ENCODE measurements at places on chromosomes 1 and 21.

GRCh38 chr1:84991097-84991920 lies 5.6 kb downstream of the MCOLN2 start:
- no peak for DNase-seq

GRCh38 chr1:166170075-166170474 lies 3.3 kb upstream of the FAM78B start:
- no peak for DNase-seq

DNA sequence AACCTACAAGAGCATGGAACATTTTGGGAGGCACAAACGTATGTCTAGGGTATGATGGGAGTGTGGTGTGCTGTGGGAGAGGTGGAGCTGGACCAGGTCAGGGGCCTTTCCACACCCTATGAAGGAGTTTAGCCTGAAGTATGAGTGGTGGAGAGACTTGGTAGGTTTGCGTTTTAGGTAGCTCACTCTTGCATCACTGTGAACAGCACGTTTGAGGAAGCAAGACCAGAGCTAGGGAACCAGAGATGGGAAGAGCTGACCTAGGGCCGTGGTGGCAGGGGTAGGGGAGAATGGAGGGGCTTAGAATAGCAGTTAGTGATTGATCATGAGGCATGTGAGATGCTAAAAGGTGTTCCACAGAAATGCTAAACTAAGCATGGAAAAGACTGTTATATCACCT lies 25.1 kb upstream of the ZFP69B start:
- DNase-seq = no peak

- DNase-seq = peak; percentile 13
Observed at GRCh38 chr1:36400825-36401601, 3.3 kb upstream of the LSM10 start.

GRCh38 chr1:38055965-38056364 lies 9.4 kb upstream of the POU3F1 start:
- DNase-seq = no peak

- DNase-seq = no peak
Observed at GRCh38 chr1:197464044-197464443, 196.0 kb downstream of the CRB1 start.

DNA sequence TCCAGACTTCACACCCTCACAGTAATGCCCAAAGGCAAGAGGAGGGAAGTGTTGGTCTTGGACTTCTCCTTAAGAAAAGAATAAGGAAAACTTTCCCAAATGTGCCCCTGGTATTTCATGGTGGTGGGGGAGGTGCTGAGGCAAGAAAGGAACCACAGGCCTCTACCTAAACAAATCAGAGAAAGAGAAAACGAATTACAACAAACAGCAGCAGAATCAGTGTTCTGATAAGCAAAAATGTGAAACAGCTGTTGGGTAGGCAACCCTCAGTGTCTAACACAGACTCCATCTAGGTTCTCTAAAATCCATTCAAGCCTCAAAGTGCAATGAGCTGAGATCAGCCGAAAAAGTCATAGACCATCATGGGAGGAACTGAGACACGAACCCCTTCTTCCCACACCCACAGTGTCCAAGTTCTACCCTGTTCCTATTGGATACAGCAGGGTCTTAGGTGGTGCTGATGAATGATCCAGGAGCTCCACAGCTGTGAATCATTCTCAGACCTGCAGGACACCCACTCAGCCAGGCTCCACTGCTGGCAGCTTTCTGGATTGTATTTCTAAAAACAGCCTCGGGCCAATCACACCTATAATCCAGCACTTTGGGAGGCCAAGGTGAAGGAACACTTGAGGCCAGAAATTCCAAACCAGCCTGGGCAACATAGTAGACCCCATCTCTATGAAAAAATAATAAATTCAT lies 149.1 kb downstream of the PLPP3 start:
- DNase-seq = no peak

DNA sequence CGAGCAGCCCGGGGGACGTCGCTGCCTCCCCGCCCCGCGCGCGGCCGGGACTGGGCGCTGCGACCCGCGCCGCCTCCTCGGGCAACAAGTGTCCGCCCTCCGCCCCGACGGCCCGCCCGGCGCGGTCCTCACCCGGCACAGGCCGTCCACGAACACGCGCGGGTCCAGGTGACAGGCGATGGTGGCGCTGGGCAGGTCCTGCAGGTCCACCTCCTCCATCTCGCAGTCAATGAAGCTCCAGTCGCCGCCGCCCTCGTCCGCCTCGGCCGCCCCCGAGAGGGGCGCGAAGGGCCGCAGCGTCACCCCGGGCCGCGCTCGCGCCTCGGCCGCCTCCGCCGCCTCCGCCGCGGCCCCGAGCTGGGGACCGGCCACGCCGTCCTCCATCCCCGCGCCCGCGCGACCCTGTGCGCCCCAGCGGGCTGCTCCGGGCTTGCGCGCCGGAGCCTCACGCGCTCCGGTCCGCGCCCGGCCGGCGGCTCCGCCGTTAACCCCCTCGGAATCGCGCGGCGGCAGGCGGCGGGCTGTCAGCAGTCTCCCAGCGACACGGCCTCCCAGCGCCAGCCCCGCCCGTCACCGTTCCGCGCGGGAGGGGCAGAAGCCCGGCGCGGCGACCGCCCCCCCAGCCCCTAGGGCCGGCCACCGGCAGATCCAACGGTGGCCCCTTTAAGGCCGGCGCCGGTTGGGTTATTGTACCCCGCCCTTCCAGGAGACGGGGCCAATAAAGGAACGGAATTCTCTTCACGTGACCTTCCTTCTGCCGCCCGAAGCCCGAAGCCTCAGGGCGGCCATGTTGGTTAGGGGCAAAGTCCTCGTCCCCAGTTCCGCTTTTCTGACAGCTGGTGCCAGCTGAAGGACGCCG lies at the start of gene RCAN1:
TSS of gene RCAN1 (minus strand) at position 486 of the 859 bp plus-strand sequence. CDS start at position 384, 102 bp downstream.
- peak; percentile 74 for DNase-seq

- DNase-seq = no peak
Observed at GRCh38 chr1:97350662-97351061, 570.2 kb downstream of the DPYD start.

- DNase-seq = no peak
Observed at GRCh38 chr1:205748403-205749233, 1.4 kb downstream of the NUCKS1 start.

GRCh38 chr1:69163241-69163640 lies 404.5 kb upstream of the LRRC7 start:
- DNase-seq = no peak

GRCh38 chr1:229557200-229557850 lies 1.2 kb downstream of the ABCB10 start:
- no peak for DNase-seq

DNA sequence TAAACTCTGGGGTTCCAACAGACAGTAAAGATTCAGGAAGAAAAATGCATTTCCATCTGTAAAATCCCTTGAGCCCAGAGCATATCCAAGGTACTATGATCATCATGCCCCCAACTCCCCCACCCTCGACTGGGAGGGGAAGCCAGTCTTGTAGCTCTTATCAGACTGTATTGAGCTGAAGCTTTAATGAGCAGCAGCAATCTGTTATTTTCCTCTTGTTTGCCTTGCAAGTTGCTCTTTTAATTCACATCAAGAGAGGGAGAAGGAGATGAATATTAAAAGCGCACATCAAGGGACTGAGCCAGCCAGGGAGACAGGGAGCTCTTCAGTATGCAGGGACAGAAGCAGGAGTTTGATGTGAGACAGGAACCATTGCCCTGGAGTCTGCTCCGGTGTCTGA lies 52.5 kb upstream of the KCNA3 start:
- DNase-seq = no peak

DNA sequence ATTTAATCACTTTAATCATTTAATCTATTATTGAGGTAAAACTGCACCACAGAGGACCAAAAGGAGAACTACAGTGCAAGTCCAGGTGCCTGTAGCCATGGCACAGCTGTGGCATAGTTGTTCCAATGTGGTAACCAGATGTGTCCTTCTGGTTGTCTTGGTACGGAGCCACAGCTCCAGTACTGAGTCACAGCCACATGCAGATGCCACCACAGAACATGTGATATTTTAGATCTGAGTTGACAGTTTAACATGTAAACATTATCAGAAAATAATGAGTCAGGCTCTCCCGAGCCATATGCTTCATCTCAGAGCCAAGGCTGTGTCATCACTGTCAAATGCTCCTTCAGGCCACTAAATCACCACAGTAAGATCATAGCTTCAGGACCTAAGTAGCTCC lies 56.4 kb upstream of the RGS7 start:
- no peak for DNase-seq

GRCh38 chr1:246602194-246602593 lies 35.9 kb downstream of the CNST start:
- no peak for DNase-seq

DNA sequence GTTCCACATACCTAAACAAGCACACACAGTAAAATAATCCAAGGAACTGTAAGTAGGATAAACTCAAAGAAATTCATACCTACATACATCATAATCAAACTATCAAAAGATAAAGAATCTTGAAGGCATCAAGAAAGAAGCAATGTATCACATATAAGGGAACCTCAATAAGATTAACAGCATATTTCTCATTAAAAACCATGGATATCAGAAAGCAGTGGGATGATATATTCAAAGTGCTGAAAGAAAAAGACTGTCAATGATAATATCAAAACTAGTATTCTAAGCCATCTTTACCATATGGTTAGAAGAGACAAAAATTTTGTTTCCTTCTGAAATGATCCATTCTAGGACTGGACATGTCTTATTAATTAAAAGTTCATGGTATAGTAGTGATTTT lies 37.1 kb upstream of the ADAM30 start:
- DNase-seq = no peak

DNA sequence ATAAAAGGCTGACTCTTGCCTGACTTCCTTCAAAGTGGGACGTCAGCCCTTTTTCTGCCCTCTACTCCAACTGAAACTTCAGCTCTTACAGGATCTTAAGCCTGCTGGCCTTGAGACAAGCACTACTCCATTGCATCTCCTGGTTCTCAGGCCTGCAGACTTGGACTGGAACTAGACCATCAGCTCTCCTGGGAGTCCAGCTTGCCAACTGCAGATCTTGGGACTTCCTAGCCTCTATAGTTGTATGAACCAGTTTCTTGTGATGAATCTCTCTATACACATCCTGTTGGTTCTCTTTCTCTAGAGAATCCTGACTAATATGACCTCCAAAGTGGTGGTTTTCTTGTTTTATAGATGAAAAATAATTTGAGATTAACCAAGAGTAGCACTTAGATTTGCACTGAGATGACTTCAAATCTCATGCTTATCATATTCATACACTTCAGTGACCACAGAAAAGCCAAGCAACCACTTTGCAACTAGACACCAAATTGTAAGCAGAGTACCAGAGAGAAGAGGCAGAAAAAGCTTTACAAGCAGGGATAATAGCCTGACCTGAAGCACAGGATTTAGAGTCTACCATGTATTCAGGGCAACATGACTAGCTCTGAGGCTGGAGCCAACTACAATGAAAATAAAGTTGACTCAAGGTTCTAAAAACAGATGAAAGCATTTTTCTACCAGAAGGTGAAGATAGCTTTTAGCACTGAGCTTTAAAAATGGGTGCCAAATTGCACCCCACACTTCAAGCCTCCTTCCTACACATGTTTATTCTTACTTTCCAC lies 661.3 kb upstream of the USP24 start:
- no peak for DNase-seq

DNA sequence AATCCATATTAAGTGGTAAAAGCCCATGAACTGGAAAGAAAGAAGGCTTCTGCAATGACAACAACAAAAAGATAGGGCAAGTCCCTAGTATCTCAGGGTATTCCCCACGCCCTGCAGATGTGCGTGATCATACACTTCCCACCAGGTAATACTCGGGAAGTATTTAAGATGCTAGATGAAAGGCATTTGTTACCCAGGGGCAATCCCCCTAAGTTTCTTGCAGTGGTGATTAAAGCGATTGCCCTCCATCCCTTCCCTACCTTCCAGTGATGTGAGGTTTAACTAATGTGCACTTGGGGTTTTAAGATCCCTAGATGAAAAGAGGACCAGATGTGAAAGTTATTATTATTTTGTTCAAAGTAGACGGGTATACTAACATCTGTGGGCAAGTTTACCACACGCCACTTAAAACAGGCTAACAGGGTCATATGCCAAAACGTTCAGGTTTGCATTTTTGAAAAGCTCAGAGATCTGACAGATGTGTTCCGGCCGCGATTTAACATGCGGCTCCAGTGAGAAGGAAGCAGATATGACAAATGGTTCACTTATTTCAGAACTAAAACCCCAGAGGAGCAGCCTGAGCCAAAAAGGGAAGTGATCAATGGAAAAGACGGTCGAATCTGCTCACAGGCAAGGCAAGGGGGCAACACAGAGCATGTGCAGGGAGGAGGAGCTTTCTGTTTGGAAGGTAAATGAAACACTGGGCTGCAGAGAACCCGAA lies 17.4 kb downstream of the TIAM1 start:
- no peak for DNase-seq

DNA sequence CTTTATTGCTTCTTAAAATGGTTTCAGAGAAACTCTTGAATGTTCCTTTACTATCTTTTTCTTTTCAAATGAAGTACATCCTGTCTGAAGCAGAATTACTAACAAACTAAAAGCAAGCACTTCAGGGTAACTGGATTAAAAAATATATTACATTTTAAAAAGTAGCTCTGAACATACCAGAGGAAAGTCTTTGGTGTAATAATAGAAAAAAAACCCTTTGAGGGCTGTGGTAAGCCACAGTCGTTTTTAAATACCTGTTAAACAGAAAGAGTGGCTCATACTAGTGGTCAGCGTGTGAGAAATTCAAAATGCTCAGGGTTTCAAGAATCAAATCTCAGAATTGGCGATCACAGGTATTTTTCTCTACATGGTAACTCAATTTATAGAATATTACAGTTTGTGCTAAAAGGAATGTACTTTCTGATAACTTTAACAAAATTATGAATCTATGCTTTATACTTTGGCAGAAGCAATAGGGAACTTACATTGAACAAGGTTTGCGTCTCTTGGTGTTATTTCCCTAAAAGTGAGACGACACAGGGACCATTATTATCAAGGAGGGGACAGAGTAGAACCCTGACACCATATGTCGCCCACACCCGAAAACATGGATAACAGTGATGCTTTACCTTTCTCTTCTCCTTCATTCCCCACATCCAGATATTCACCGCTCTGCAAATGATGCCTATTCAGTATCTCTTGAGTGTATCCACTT lies 97.0 kb upstream of the DPH5 start:
- no peak for DNase-seq

DNA sequence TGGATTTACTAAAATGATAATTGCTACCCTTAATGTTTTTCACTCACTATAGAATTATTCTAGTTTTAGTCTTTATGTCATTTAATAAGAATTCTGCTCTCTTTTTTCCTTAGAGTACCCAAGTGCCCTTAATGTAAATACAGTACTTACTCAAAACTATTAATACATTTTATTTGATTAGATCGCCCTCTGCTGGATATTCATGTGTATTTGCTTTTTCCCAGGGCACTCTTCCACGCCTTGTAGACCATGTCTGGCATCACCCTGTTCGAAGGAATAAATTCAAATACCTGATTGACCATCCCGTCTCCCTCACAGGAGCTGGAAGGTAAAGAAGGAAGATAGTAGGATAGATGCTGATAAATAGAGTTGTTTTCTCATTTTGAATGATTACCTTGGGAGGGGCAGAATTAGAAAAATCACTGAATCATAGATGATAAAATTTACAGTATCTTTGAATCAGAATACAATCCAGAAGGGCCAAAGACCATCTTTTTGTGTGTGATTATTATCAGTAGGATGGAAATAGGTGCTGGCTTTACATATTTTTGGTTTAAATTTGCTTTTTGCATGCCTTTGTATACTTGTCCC lies 4.1 kb downstream of the AXDND1 start:
- DNase-seq = no peak

All from activated CD4-positive, CD25-positive, alpha-beta regulatory T cell (primary cell).